ENCODE measurements at places on chromosomes 2 and 18. TPM values are rescaled to one million over a fixed set of nuclear protein-coding genes. Genes with fewer than 3 reads are reported as not detected.

DNA sequence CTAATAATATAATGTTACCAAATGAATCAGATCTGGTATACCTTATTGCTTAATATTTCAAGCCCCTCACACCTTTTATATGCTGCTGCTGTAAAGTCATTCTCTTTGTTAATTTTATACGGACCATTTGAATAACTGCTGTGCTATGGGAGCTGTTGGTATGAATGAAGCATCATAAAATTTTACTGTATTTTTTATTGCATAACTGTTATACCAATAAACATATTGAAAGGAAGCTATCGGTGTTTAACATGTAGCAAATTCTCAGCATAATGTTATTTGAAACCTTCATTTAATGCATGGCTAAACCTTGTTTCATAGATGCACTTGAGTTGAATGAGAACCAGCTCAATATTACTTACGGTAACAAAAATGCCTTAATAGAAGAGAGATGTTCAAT, 1040.3 kb downstream of the SOCS6 start:
- DNase-seq: no peak

- peak; percentile 90 for DNase-seq
Observed at GRCh38 chr2:233486778-233487552, 79.6 kb downstream of the USP40 start.

Gene EFR3B
- total RNA-seq: 0.71 TPM

Gene DAW1
- total RNA-seq: 4.3 TPM

Gene GPD2
- 22.5 TPM for total RNA-seq

Gene UCN
- total RNA-seq: 5.3 TPM

Gene IL36RN
- not detected for total RNA-seq

Gene IL36G
- not detected for total RNA-seq

Gene DYNAP
- total RNA-seq: not detected

DNA sequence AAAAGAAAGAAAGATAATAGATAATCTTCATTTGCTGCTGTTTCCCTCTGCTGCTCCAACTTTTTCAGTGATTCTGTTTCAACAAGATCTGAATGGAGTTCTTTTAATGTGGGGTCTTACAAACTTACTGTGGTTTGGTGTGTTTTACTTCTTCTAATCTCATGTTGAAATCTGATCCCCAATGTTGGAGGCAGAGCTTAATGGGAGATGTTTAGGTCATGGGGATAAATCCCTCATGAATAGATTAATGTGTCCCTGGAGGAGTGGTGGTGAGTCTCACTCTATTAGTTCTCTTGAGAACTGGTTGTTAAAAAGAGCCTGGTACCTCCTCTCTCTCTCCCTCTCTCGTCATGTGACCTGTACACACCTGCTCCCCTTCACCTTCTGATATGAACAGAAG, 442.4 kb downstream of the EPHA4 start:
- DNase-seq: no peak

DNA sequence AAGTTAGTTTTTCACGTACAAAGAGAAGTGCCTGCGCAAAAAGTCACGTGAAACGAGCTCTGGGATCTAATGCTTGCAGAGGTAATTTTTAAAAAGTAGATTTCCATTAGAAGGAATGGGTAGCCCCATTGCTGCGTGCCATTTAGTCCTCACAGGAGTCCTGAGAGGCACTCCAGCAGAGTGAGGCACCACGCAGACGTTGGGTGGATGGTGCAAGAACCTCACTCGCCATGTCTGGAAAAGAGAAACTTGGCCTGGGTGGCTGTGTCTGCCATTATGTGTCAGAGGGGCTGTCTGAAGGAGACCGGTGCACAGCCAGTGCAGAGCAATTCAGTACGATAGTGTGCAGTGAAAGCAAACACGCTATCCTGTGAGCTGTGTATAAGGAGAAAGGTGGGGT, 1.8 kb upstream of the HDAC4 start:
- DNase-seq: no peak

GRCh38 chr2:18749912-18750526, 160.7 kb upstream of the NT5C1B start:
- DNase-seq: peak; percentile 37

Gene PRKAG3
- not detected for total RNA-seq

Gene LAMA1
- total RNA-seq: 38.2 TPM

GRCh38 chr2:2101924-2102323, 229.2 kb downstream of the MYT1L start:
- peak; percentile 9 for DNase-seq
